ENCODE measurements at places on chromosomes 4 and X.

DNA sequence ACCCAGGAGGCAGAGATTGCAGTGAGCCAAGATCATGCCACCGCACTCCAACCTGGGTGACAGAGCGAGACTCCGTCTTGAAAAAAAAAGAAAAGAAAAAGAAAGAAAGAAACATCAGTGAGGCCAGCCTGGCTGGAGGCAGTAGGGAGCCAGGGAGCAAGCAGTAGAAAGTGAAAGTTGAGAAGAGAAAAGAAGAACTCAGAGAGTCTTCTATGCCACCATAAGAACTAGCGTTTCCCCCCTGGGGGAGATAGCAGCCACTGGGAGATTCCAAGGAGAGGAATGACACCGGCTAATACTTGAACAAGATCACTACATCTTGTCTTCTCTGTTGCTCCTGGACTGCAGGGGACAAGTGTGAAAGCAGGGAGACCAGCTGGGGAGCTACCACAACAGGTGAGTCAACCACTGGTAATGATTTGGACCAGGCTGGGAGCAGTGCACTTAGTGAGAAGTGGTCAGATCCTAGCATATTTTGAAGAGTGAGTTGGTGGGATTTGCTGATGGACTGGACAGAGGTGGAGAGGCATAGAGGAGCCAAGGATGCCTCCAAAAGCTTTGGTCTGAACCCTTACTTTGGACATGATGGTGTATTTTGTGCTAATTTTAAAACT, 33.4 kb downstream of the SLC2A9 start:
- DNase-seq, result no peak

GRCh38 chr4:26431461-26432180, 58.7 kb downstream of the CCKAR start:
- no peak for DNase-seq

GRCh38 chrX:100445593-100445992, 35.5 kb upstream of the PCDH19 start:
- no peak for DNase-seq

DNA sequence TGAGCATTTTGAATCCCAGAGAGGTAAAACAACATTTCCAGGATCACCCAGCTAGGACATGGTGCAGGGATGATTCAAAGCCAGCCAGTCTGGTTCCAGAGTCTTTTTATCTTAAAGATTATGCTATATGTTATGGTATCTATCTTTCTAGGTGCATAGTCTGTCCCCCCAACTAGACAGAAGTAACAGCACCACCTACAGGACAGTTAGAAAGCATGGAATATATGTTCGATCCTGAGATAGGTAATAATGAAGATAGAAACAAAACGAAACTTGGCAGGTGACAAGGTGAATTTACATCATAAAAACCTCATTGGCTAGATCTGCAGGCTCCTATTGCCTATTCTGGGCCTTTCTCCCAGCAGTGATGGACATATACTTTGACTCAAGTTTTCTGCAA, 723.2 kb downstream of the SMARCA1 start:
- no peak for DNase-seq

GRCh38 chr4:57094832-57095223, 15.4 kb downstream of the IGFBP7 start:
- DNase-seq, result no peak

- DNase-seq, result no peak
Observed at GRCh38 chr4:155522201-155522600, 144.4 kb upstream of the GUCY1A1 start.

DNA sequence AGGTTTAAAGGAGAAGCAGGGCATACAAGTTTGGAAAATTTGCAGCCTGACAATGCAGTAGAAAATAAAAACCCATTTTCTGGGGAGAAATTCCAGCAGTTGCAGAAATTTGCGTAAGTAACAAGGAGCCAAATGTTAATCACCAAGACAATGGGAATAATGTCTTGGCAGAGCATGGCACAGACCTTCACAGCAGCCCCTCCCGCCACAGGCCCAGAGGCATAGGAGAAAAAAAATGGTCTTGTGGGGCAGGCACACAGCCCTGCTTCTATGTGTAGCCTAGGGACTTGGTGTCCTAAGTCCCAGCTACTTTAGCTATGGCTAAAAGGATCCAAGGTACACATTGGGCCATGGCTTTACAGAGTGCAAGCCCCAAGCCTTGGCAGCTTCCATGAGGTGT, 65.7 kb downstream of the SPOCK3 start:
- DNase-seq, result no peak

GRCh38 chrX:135625995-135626394, 87.4 kb upstream of the CT45A1 start:
- DNase-seq, result peak; percentile 2

DNA sequence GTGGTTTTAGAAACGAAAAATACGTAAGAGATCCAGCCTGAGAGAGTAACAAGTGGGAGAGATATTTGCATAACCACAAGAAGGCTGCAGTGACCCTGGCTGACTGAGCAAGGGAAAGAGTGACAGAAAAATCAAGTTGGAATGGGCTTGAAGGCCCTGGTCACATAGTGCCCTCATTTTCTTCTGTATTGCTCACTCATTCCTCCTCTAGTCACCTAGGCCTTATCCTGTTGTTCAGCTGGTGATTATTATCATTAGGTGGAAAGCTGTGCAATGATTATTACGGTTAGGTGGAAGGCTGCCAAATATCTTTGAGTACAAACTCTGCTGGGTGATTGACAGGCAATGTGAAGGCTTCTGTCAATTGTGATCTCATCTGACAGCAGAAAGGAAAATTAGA, 2384.1 kb downstream of the PCDH7 start:
- peak; percentile 1 for DNase-seq

- DNase-seq, result no peak
Observed at GRCh38 chr4:146170149-146170548, 5.4 kb upstream of the LSM6 start.

GRCh38 chr4:129334136-129334535, 238.2 kb downstream of the C4orf33 start:
- DNase-seq, result no peak

GRCh38 chr4:26727844-26728243, 132.8 kb upstream of the STIM2 start:
- DNase-seq, result no peak

- DNase-seq, result no peak
Observed at GRCh38 chr4:173243917-173244658, 75.5 kb downstream of the GALNT7 start.

DNA sequence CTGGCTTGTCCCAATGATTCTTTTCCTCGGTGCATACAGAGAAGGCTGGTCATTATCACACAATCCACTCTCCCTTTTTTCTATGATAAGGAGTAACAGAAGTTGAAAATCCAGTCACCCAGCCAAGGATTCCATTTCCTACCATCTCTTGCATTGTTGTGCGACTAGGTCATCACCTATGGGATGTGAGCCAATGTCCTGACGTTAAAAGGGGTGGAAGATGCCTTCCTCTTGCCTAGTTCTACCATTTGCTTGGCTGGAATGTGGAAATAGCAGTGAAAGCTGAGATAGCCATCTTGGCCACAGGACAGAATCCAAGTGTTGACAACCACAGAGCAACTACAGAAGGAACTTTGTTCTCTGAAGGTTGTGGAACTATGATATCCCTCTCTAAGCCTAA, 132.2 kb upstream of the KIT start:
- no peak for DNase-seq

GRCh38 chr4:73679836-73680235, 59.6 kb upstream of the RASSF6 start:
- no peak for DNase-seq

- no peak for DNase-seq
Observed at GRCh38 chr4:34422472-34423175, 1821.7 kb downstream of the ARAP2 start.

DNA sequence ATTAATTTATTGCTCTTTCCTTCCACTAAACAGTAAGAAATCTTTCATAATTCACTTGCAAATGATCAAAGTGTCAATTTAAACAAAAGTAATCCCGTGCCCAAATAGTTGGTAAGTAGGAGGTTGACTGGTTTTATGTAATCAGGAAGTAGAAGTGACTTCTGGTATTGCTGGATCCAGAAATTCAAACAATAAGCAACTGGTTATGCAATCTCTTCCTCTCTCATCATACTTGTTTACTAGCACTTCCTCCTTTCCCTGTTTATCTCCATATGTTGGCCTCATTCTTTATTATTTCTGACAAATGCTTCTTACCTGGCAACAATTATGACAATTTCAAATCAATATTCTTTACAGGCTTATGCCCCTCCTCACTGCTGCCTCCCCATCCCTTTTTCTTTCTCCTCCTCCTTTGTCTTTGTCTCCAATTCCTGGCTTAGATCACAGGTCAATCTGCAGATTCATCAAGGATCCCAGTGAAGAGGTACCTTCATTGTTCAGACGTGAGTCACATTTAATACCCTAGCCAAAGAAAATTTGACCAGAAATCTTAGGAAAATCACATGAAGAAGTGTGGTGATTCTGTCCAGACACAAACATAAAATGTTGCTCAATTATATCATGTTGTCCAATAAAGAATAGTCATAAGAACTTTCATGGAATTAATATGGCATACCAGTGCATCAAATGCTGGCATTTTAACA, 323.2 kb upstream of the PCDH7 start:
- no peak for DNase-seq

- no peak for DNase-seq
Observed at GRCh38 chr4:139916041-139916440, 237.9 kb downstream of the MAML3 start.

- DNase-seq, result peak; percentile 42
Observed at GRCh38 chrX:40945361-40945713, 139.9 kb upstream of the USP9X start.

DNA sequence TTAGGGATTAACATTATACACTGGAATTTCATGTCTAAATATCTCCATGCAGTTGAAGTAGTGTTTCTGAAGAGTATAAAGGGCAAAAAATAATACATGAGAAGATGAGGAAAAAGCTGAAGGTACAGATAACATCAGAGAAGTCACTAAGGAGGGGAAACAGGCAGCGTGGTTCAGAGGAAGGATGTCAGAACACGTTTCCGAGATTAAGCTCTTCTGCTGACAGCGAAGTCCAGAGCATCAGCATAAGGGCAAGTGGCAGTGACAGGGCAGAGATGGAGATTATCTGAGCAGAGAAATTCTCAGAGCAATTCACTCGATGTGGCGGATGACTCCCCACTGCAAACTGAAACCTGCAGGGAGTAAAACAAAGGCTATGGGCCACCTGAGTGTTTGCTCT, 443.2 kb upstream of the FRG1 start:
- no peak for DNase-seq

DNA sequence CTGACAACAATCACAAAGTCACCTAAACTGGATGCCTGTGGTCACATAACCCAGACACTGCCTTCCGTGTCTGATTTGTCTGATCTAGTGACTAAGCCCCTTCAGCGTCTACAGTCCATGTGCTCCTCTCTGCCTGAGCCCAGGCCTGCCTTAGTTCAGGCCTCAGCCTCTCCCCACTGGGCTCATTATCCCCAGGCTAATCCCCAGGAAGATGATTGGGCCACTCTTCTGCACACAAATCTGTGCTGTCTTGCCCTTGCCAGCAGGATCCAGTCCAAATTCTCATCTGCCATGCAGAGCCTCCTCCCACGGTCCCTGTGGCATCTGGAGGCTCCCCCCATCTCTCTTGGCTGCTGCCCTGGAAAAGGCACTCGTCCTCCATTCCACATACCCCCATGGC, 96.5 kb downstream of the SLC2A9 start:
- no peak for DNase-seq

All from hematopoietic multipotent progenitor cell treated with erythropoietin and hydrocortisone succinate and interleukin-3 and kit ligand, for 8 days (in vitro differentiated cells).